ENCODE measurements at places on chromosomes 16 and 17. TPM values are rescaled to one million over a fixed set of nuclear protein-coding genes. Genes with fewer than 3 reads are reported as not detected.

- H3K36me3 ChIP-seq = no peaks in the 10 kb centered on the region
- H3K4me1 ChIP-seq = no peaks in the 10 kb centered on the region
- no peaks in the 10 kb centered on the region for H3K27me3 ChIP-seq
- DNase-seq = no peak
Observed at GRCh38 chr16:83162791-83163190, 536.0 kb downstream of the CDH13 start.

DNA sequence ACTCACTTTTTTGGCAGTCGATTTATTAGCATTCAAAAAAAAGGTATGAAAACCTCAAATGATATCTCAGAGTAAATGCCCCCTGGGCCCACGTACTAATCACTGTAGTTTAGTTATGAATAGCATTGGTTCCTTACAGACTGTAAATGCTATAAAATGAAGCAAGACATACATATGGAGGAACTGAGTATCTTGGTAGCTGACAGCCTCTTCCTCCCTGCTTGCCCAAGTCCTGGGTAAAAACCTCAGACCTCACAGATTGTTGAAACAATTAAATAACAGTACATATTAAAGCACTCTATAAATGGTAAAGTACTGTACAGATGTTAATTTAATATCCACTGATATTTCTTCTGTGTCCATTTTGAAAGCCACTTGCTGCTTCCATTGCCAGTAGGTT lies 33.2 kb upstream of the ABCC11 start:
- H3K36me3 ChIP-seq = peaks cover 51% of the 10 kb centered on the region
- H3K4me3 ChIP-seq = no peak overlapping the region
- H3K27me3 ChIP-seq = no peaks in the 10 kb centered on the region
- no peak for DNase-seq
- H3K4me1 ChIP-seq = peaks cover 9% of the 10 kb centered on the region

- H3K4me1 ChIP-seq = no peaks in the 10 kb centered on the region
- no peak overlapping the region for H3K4me3 ChIP-seq
- H3K27me3 ChIP-seq = no peaks in the 10 kb centered on the region
- H3K27ac ChIP-seq = no peak overlapping the region
Observed at GRCh38 chr16:85541980-85542900, 70.9 kb upstream of the GSE1 start.

- peaks cover under 1% of the 10 kb centered on the region for H3K27me3 ChIP-seq
- H3K4me1 ChIP-seq = no peaks in the 10 kb centered on the region
- no peaks in the 10 kb centered on the region for H3K36me3 ChIP-seq
- no peak for DNase-seq
- no peak overlapping the region for H3K4me3 ChIP-seq
Observed at GRCh38 chr16:9186061-9186460, 94.6 kb downstream of the HAPSTR1 start.

- H3K36me3 ChIP-seq = no peaks in the 10 kb centered on the region
- H3K27ac ChIP-seq = no peak overlapping the region
- peaks cover 8% of the 10 kb centered on the region for H3K4me1 ChIP-seq
- no peaks in the 10 kb centered on the region for H3K27me3 ChIP-seq
- H3K4me3 ChIP-seq = no peak overlapping the region
- no peak for DNase-seq
Observed at GRCh38 chr16:72845322-72846020, 202.5 kb downstream of the ZFHX3 start.

DNA sequence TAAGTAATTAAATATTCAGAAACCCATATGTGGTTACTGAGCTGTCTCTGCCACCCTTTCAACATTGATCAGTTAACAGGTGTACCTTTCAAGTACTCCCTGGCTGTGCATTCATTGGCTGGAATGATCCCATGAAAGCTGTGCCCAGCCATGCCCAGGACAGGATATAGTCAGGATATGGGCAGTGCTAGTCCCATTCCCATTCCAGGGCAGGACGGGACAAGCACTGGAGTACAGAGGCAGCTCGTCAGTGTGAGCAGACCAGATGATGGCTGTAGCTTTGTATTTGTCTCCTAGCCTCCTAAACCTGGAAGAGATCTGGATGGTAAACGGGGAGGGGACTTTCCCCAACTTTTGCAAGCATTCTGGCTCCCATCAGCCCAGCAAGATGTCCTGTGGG lies 22.5 kb downstream of the HEATR3 start:
- H3K27me3 ChIP-seq = no peaks in the 10 kb centered on the region
- no peaks in the 10 kb centered on the region for H3K4me1 ChIP-seq
- no peak overlapping the region for H3K4me3 ChIP-seq
- DNase-seq = no peak

GRCh38 chr17:74012465-74012864 lies 191.0 kb upstream of the RPL38 start:
- peaks cover under 1% of the 10 kb centered on the region for H3K27me3 ChIP-seq
- peak overlapping the region; percentile 58 for H3K27ac ChIP-seq
- H3K4me1 ChIP-seq = peaks cover 23% of the 10 kb centered on the region
- no peaks in the 10 kb centered on the region for H3K36me3 ChIP-seq
- DNase-seq = peak; percentile 66

GRCh38 chr17:8163978-8164814 lies 1.4 kb upstream of the VAMP2 start:
- H3K27ac ChIP-seq = peak overlapping the region; percentile 96

GRCh38 chr16:80672379-80672778 lies 131.6 kb downstream of the DYNLRB2 start:
- H3K36me3 ChIP-seq = peaks cover 17% of the 10 kb centered on the region
- peaks cover 27% of the 10 kb centered on the region for H3K4me1 ChIP-seq
- DNase-seq = no peak
- H3K27ac ChIP-seq = no peak overlapping the region
- no peaks in the 10 kb centered on the region for H3K27me3 ChIP-seq

DNA sequence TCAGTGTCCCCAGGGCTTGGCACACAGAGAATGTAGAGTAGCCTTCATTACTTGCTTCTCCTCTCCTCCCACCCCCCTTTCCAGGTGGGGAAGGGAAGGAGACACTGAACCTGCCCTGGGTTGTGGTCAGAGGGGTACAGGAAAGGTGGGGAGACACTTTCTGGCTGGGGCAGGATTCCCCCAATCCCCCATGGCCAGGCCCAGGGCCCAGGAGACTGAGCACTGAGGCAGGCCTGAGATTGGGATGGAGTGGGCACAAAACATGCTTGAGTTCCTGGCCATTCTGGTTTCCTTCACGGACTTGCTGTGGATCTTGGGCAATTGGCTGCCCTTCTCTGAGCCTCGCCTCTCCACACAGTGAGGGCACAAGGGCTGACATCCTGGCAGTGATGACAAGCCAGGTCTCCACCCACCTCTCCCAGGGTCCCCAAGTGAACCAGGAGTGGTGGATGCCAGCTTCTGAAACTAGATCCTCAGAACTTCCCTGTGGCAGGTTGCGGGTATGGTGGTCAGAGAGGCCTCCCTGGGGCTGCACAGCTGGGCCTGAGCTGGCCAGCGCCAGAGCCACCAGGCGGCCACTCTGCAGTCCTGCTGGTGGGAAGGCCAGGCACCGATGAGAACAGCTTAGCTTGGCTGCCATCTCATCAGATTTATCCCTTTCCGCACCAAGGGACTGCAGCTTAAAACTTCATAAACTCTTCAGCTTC lies 9.3 kb downstream of the ZNF629 start:
- H3K27me3 ChIP-seq = no peaks in the 10 kb centered on the region
- H3K4me1 ChIP-seq = peaks cover 15% of the 10 kb centered on the region
- no peak for DNase-seq
- H3K36me3 ChIP-seq = peaks cover 9% of the 10 kb centered on the region
- peak overlapping the region; percentile 83 for H3K4me3 ChIP-seq

- no peak for DNase-seq
- H3K27me3 ChIP-seq = peaks cover 2% of the 10 kb centered on the region
- H3K36me3 ChIP-seq = no peaks in the 10 kb centered on the region
- no peaks in the 10 kb centered on the region for H3K4me1 ChIP-seq
Observed at GRCh38 chr17:12230481-12231354, 210.0 kb downstream of the MAP2K4 start.

- H3K36me3 ChIP-seq = no peaks in the 10 kb centered on the region
- peaks cover 6% of the 10 kb centered on the region for H3K27me3 ChIP-seq
- H3K4me3 ChIP-seq = no peak overlapping the region
Observed at GRCh38 chr17:39739885-39740356, 2.2 kb downstream of the GRB7 start.

DNA sequence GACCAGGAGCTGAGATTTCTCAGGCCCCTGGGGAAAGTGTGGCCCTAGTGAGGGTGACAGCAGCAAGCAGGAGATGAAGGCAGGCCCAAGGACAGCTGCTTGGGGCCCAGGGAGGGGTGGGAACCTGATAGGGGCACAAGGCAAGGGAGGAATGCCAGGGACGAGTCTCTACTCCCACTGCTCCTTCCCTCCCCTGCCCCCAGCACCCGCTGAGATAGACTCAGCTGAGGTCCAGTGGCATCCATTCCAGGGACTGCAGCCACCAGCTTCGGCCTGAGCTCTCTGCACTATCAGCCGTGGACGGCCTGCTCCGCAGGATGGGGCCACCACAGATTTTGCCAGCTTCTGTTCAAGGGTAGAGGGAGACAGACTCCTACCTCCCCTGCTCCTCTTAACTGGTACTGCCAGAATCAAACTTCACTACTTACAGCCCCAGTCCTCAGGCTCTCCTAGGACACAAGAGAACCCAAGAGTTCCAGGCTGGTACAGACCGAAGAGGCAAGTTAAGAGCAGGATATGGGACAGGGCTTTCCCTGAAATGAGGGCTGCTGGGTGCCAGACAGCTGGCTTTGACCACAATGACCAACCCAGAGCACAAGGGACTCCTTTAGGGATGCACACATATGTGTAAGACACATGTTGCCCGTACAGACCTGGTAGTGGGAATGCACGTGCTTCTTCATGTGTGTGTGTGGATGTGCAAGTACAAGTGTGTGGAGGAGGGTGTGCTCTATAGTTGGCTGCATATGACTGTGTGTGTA lies 5.5 kb downstream of the CACNB1 start:
- DNase-seq = no peak
- peaks cover 4% of the 10 kb centered on the region for H3K4me1 ChIP-seq
- H3K27ac ChIP-seq = peak overlapping the region; percentile 24
- no peaks in the 10 kb centered on the region for H3K27me3 ChIP-seq

The CCDC78 gene
- total RNA-seq = 2.4 TPM

The LLGL2 gene
- 9.6 TPM for total RNA-seq

The SULT1A2 gene
- 0.26 TPM for total RNA-seq

The TMEM220 gene
- total RNA-seq = 1.1 TPM

The ALDOA gene
- 3,644 TPM for total RNA-seq

The LCMT1 gene
- total RNA-seq = 36.2 TPM

The GUCY2D gene
- total RNA-seq = not detected

The LRRC75A gene
- total RNA-seq = 1.1 TPM

The GPRC5B gene
- 0.30 TPM for total RNA-seq

Measured in activated CD4-positive, alpha-beta T cell treated with anti-CD3 and anti-CD28 coated beads for 36 hours (primary cell).